Heart right ventricle (tissue), 16 donors: ENCODE measurements at places on chromosomes 12 and 14. TPM values are rescaled to one million over a fixed set of nuclear protein-coding genes. Genes with fewer than 3 reads are reported as not detected.

Gene CCDC175
- not detected for total RNA-seq

DNA sequence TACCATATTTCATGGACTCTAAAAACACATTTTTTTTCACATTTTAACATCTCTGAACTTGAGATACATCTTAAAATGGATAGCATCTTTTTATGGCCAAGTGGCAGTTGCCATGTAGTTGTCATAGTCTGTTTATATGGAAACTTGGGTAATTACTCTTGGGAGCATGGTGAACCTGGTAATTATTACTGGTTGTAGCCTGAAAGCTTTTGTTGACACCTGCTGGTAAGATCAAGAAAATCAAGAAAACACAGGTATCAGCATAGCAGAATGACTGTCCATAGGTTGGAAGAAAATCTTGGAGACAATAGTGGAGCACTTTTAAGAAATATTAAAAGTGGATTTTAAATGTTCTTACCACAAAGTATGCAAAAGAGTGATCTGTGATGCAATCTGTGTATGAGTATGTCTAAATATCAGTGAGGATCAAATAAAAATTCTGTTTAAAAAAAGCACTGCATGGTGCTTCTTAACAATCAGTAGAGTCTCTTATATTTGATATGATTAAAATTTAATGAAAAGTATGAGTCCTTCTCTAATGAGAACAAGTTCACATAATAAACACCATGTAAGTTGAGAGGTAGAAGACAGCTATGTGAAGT is 44.2 kb downstream of the TTC8 start:
- no peak for DNase-seq

DNA sequence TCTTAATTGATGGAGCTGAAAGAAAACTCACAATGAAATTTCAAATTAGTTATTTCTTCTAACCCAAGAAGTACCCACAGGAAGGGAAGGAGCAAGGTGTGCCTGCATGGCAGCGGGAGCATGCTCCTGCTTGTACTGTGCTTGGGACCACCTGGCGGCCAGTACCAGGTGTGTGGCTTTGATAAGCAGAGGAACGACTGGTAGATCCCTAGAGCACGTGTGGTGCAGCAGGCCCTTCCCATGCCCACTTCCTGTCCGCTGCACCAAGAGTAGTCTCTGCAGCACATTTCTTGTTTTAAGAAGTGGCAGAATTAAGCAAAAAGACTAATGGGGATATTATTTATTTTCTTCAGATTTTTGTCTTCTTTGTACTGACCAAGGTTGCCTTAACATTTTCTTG is 122.3 kb upstream of the ATF1 start:
- DNase-seq = no peak

Gene SCNN1A
- 1.1 TPM for total RNA-seq

- DNase-seq = no peak
Observed at GRCh38 chr14:67068251-67068650, 121.0 kb upstream of the GARIN2 start.
